Colonic mucosa (tissue), 4 donors: ENCODE measurements at places on chromosomes 5 and 9. TPM values are rescaled to one million over a fixed set of nuclear protein-coding genes. Genes with fewer than 3 reads are reported as not detected.
A peak's percentile ranks its signal among the peaks of the same experiment; 100 is the strongest.

GRCh38 chr5:1030801-1031271 is 22.2 kb downstream of the NKD2 start:
- H3K36me3 ChIP-seq: no peaks in the 10 kb centered on the region
- DNase-seq: no peak
- H3K27me3 ChIP-seq: no peaks in the 10 kb centered on the region
- no peaks in the 10 kb centered on the region for H3K4me1 ChIP-seq

The C5orf52 gene
- 5.7 TPM for total RNA-seq

DNA sequence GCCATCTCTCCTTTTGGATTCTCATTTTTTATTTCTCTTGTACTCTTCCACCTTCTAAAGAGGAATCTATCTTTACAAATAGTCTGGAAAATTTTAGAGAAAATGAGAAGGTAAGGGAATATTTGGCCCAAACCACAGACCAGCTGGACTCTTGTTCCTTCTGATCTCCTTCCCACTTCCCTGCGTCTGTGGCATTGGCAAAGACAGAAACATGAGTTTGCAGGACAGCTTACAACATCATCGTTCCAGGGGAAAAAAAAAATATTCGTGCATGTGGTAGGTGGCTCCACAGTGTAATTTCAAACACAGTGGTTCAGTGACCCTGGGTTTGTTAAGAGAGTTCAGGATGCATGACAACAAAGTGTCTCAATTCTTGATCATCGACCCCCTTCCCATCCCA is 755.0 kb downstream of the DNAH5 start:
- H3K27ac ChIP-seq: no peak overlapping the region
- no peaks in the 10 kb centered on the region for H3K36me3 ChIP-seq
- H3K4me3 ChIP-seq: no peak overlapping the region

The ARSI gene
- 0.17 TPM for total RNA-seq

DNA sequence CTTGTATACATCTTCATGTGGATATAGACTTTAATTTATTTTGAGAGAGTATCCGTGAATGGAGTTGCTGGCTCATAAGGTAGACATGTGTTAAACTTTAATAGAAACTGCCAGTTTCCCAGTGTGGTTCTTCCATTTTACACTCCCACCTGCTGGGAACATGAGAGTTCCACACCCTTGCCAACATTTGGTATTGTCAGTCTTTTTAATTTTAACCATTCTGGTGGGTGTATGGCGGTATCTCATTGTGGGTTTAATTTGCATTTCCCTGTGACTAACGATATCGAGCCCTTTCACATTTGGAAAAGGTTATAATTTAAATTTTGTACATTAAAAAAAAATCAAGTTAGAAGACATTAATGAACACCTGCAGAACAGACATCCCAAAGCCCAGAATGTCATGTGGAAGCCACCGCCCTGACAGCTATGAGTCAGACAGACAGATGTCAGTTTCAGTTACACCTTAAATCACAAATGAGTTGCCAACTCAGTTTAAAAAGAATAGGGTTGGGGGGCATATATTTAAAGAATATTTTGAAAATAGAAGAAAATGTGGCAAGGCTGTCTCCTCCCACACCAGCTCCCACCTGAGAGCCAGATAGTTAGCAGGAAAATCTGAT is 36.9 kb downstream of the ANKRD33B start:
- H3K27ac ChIP-seq: no peak overlapping the region
- H3K36me3 ChIP-seq: no peaks in the 10 kb centered on the region
- no peaks in the 10 kb centered on the region for H3K4me1 ChIP-seq
- H3K27me3 ChIP-seq: no peaks in the 10 kb centered on the region

- H3K4me1 ChIP-seq: peaks cover 4% of the 10 kb centered on the region
- H3K27me3 ChIP-seq: no peaks in the 10 kb centered on the region
These were observed 255.3 kb upstream of the KLF4 start for GRCh38 chr9:107744873-107745272.

DNA sequence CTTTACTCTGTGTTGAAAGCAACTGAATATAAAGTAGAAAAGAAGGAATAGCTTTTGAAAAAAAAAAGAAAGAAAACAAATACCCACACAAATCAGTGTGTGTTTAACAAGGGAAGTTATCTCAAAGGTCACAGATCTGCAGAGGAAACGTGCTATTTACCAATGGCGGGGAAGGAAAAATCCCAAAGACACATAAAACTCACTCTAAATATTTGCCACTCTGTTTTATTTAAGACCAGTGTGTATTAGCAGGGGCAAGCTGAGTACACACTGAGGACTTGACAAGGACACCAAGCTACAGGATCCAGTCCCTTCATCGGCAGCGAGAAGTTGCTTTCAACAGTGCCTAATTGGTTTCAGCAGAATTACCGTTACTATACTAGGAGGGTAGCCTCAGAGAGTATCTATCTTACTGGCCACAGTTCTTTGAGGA is 252.5 kb downstream of the DEPDC1B start:
- no peaks in the 10 kb centered on the region for H3K27me3 ChIP-seq
- H3K4me1 ChIP-seq: no peaks in the 10 kb centered on the region
- no peak overlapping the region for H3K27ac ChIP-seq
- DNase-seq: peak; percentile 19

GRCh38 chr5:139985290-139985689 is 57.8 kb downstream of the NRG2 start:
- no peak overlapping the region for H3K27ac ChIP-seq
- no peaks in the 10 kb centered on the region for H3K36me3 ChIP-seq
- DNase-seq: no peak
- H3K27me3 ChIP-seq: no peaks in the 10 kb centered on the region
- no peaks in the 10 kb centered on the region for H3K4me1 ChIP-seq
- H3K4me3 ChIP-seq: no peak overlapping the region

DNA sequence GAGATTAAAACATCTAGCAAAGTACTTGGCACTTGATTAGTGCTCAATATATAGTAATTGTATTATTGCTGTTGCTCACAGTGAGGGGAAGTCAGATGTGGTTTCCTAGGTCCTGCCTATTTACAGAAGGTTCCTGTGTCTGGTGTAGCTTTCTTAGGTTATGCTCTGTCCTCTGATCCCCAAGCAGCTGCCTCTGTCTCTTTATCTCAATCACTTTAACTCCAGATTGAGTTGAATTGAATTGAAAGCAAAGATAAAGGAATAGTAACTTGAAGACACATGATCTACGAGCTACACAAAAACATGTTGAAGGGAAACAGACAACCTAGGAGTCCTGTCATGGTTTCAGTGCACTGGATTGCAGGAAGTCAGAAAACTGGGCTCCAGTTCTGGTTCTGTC is 113.9 kb upstream of the ADAMTSL1 start:
- H3K4me3 ChIP-seq: no peak overlapping the region
- H3K27ac ChIP-seq: no peak overlapping the region
- H3K4me1 ChIP-seq: no peaks in the 10 kb centered on the region
- no peaks in the 10 kb centered on the region for H3K36me3 ChIP-seq
- DNase-seq: no peak
- H3K27me3 ChIP-seq: no peaks in the 10 kb centered on the region

- no peaks in the 10 kb centered on the region for H3K4me1 ChIP-seq
- H3K27me3 ChIP-seq: peaks cover 6% of the 10 kb centered on the region
- H3K27ac ChIP-seq: no peak overlapping the region
- no peaks in the 10 kb centered on the region for H3K36me3 ChIP-seq
These were observed 2.9 kb downstream of the PLCXD3 start for GRCh38 chr5:41507501-41507900.

- no peaks in the 10 kb centered on the region for H3K4me1 ChIP-seq
- no peak overlapping the region for H3K4me3 ChIP-seq
- H3K27ac ChIP-seq: no peak overlapping the region
- H3K27me3 ChIP-seq: peaks cover 58% of the 10 kb centered on the region
- no peak for DNase-seq
These were observed 14.7 kb upstream of the LHX2 start for GRCh38 chr9:123996731-123997421.

The PCDHGA9 gene
- total RNA-seq: 2.2 TPM

- DNase-seq: no peak
- no peaks in the 10 kb centered on the region for H3K4me1 ChIP-seq
- H3K4me3 ChIP-seq: no peak overlapping the region
These were observed 87.4 kb upstream of the GNA14 start for GRCh38 chr9:77735494-77735893.

The FCN2 gene
- not detected for total RNA-seq

DNA sequence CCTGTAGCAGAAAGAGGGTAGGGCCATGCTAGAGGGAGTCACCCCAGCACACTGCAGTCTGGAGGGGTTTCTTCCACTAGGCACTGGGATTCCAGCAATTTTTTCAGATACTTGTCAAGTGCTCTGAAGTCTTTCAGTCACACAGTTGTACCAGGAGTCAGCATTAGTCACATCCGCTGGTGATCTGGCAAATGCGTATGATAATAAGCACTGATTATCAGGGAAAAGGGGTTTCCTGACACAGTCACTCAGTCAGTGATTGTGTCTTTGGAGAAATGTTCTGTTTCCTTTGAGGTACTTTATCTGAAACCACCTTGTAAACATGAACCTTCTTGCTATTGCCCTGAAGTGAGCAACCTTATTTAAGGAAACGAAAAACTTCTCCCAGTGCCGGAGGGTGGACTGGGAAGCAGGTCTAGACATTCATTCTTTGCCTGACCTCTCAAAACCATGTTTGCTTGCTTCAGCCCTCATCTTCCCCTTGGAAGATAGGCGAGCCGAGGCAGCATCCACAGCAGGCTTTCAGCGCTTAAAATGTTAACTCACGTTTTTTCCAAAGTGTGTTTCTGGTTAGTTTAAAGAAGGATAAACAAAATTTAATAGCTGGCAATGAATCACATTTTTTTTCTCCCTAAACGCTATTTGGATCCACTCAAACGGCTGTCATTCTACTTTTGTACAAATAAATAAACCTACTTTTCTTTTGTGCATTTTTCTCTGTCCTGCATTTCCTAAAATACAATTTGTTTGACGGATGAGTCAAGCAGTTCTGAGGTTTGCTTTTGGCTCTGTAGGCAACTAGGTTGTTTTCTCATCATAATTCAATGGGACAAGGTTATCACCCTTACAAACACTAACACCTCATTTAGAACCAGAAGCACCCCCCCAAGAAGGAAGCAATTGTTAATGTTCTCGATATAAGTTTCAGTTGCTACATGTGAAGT is 77.7 kb downstream of the FOXD1 start:
- DNase-seq: no peak
- H3K36me3 ChIP-seq: no peaks in the 10 kb centered on the region
- no peaks in the 10 kb centered on the region for H3K4me1 ChIP-seq
- no peaks in the 10 kb centered on the region for H3K27me3 ChIP-seq
- H3K27ac ChIP-seq: no peak overlapping the region

The PARP8 gene
- 6.7 TPM for total RNA-seq

- DNase-seq: no peak
- H3K4me1 ChIP-seq: no peaks in the 10 kb centered on the region
- H3K4me3 ChIP-seq: no peak overlapping the region
- H3K36me3 ChIP-seq: no peaks in the 10 kb centered on the region
These were observed 110.9 kb upstream of the LPAR1 start for GRCh38 chr9:111149018-111149759.

DNA sequence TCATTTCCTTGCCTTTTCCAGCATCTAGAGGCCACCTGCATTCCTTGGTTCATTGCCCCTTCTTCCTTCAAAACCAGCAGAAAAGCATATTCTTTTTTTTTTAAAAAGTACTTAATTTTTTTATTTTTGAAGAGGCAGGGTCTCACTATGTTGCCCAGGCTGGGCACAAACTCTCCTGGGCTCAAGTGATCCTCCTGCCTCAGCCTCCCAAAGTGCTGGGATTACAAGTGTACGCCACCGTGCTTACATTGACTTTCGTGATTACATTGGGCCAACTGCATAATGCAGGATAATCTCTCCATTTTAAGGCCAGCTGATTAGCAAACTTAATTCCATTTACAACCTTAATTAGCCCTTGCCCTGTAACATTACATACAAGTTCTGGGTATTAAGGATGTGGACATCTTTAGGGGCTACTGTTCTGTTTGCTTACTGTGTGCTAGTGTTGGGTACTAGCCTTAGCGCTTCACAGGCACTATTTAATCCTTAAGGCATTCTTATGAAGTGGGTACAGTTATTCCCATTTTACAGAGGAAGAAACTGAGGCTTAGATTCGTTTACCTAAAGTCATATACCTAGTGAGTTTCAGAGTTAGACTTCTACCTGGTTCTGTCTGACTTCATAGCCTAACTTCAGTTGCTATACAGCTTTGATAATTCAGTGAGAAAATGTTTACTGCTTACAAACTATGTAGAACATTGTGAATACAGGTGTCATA is 33.7 kb downstream of the SLC25A51 start:
- no peak for DNase-seq
- H3K27ac ChIP-seq: no peak overlapping the region
- H3K4me3 ChIP-seq: no peak overlapping the region
- no peaks in the 10 kb centered on the region for H3K4me1 ChIP-seq

- H3K36me3 ChIP-seq: no peaks in the 10 kb centered on the region
- H3K4me1 ChIP-seq: no peaks in the 10 kb centered on the region
- no peak overlapping the region for H3K27ac ChIP-seq
- DNase-seq: no peak
These were observed 112.8 kb upstream of the BOD1 start for GRCh38 chr5:173729079-173729765.

GRCh38 chr5:151056379-151057325 is 24.2 kb downstream of the TNIP1 start:
- no peak overlapping the region for H3K27ac ChIP-seq
- no peak for DNase-seq
- H3K27me3 ChIP-seq: no peaks in the 10 kb centered on the region
- peaks cover 7% of the 10 kb centered on the region for H3K4me1 ChIP-seq
- H3K4me3 ChIP-seq: no peak overlapping the region
- H3K36me3 ChIP-seq: peaks cover 22% of the 10 kb centered on the region

The ANKDD1B gene
- total RNA-seq: 3.6 TPM

DNA sequence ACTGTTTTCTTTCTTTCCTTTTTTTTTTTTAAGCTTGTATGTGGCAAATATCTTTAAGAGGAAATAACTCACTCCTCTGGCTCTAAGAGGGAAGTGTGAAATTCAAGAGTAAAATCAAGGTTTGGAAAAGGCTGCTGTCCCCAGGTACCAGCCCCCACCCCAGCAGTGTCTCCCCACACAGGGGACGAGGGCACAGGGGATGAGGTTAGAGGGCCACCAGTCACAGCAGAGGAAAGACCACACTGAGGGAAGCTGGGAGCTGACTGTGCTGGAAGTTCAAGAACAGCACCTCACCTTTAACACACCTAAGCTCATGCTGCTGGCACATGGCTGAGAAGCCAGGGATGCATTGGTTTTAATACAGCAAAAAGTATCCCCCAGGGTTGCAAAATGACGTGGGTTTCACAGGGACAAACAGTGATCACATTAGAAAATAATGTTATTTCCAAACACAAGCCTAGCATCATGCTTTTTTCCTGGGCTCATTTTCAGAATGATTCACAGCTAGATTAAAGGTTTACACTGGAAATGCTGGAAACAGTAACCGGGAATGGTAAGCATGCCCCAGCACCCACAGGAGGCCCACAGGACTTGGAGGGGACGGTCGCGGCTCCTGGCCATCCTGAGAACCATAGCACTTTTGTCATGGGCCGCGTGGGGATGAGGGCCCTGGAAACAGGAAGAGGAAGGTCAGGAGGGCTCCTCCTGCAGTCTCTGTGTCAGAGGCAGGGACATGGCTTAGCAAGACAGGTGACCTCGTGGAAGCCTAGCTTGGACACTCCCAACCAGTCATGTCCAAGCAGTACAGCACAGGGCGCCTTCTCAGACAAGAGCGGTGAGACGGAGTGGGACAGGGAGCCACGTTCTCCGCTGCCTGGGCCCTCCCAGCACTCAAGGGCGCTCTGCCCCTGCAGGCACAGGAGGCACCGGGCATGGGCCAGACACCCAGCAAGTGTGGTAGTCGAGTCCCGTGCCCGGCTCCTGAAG is 6.9 kb downstream of the LPCAT1 start:
- H3K4me3 ChIP-seq: no peak overlapping the region
- no peak overlapping the region for H3K27ac ChIP-seq
- no peaks in the 10 kb centered on the region for H3K27me3 ChIP-seq
- peak; percentile 20 for DNase-seq
- H3K4me1 ChIP-seq: no peaks in the 10 kb centered on the region

GRCh38 chr9:962023-962422 is 14.4 kb upstream of the DMRT3 start:
- H3K4me1 ChIP-seq: no peaks in the 10 kb centered on the region
- DNase-seq: no peak
- no peaks in the 10 kb centered on the region for H3K36me3 ChIP-seq
- H3K27ac ChIP-seq: no peak overlapping the region
